ENCODE measurements at places on chromosomes 2 and 18.
A peak's percentile ranks its signal among the peaks of the same experiment; 100 is the strongest.

GRCh38 chr2:134169788-134170187 lies 84.1 kb upstream of the MGAT5 start:
- no peak for DNase-seq

DNA sequence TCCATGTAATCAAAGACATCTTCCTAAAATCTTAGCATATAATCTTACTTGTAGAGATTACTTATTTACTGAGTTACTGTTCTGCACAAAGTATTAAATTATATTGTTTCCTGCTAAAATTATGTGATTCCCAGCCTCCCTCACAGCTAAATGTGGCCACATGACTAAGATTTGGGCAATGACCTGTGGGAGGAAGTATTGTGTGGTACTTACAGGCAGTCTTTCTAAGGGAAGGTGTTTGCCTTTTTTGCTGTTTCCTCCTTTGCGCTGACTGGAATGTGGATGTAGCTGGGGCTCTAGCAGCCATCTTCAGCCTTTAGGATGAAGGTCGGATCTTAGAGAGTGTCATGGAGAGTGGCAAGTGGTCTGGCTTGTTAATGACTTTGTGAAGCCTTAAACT lies 146.3 kb upstream of the APCDD1 start:
- DNase-seq = no peak

GRCh38 chr2:171327043-171327496 lies 106.7 kb downstream of the METTL8 start:
- DNase-seq = no peak

DNA sequence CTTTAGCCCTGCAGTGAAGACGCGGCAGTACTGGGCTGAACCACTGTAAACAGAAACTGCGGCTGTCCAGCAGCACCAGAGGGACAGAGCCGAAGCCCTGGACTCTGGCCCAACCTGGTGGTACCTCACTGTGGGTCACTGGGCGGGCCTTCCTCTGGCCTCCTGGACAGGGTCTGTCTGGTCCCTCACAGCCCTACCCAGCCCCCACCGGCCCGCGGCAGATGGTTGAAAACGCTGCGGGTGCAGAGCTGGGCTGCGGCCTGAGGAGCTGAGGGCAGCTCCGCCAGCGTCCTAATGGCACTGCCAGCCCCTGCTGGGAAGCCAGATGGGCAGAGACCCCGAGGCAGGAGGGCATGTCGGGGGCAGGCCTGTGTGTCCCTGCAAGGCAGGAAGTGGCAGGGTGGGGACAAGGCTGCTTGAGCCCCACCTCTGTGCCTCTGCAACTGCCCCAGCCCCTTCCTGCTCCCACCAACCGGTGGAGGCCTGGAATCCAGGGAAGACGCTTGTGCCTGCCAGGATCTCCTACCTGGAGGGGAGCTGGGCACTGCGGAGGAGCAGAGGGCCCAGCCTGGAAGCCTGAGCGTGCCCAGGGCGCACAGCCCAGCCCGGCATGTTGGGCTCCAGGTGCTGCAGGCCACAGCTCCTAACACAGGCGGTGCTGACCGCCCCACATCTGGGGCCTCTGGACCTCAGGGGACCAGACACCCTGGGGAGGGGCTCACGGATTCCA lies 36.3 kb downstream of the HS6ST1 start:
- no peak for DNase-seq

GRCh38 chr2:122300758-122301157 lies 545.3 kb downstream of the TSN start:
- no peak for DNase-seq

DNA sequence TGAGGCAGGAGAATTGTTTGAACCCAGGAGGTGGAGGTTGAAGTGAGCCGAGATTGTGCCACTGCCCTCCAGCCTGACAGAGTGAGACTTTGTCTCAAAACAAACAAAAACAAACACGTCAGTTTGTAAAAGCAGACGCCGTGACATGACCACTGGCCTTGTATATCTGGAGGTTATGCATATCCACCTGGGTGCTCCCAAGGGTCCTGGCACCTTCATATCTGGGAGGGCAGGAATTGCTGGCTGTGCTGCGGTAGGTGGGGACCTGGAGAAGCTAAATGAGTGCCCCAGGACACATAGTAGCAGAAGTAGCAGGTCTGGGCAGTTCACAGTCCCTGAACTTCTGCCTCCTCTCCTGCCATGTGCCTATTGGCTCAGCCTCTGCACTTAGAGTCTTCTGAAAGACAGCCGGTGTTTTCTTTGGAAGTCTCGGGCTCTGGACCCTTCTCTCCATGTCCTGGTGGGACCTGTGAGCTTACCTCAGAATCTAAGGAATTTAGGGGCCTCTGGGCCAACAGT lies 30.9 kb upstream of the IL1R2 start:
- DNase-seq = no peak

DNA sequence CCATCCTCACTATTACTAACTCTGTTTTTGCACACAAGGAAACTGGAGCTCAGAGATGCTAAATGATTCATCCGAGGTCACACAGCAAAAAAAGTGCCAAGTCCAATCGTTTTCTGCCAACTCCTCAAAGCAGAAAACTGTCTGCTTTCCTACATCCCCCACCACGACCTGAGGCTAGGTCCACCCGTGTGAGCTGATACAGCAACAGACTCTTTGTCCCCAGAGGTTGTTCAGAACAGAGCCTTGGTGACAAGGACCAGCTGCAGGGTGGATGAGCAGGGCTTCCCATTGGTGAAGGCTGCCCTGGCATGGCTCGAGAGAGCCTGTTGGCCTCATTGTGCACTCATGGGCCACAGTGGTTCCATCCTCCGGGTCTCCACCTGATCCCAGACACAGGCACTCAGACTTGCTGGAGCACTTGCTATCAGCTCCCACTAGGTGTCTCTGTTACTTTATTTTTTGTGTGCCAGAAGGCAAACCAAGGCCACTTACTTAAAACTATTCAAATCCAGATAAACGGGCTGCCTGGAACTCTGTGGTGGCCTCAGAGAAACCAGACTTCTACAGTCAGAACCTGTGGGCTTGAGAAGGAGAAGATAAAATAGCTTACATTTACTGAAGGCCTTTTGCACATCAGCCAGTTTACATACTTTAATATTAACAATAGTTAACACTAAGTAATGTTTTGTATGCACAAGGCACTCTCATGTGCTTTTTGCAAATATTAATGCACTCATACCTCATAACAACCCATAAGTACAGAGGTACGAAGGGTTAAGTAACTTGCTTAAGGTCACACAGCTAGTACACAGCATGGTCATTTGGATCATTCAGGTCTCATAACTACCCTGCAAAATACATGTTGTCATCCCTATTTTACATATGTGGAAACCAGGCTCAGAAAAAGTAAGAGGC lies 62.9 kb upstream of the CTIF start:
- DNase-seq = peak; percentile 40

DNA sequence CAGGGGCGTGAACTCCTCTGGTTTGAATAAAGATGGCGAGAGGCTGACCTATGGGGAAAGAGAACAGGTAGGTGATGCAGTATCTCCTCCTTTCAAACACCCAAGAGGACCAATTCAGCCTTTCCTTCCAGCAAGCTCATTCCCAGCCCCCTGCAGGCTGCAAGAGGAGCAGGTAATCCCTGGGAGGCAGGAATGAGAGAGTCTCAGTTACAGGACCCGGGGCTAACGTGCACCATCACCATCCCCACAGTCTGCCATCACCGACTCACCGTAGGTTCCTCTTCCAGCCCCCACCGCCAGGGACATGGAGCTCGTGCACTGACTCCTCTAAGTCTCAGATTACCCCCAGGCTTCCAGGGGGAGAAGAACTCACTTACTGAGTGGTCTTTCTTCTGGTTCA lies 26.7 kb downstream of the XDH start:
- DNase-seq = no peak

DNA sequence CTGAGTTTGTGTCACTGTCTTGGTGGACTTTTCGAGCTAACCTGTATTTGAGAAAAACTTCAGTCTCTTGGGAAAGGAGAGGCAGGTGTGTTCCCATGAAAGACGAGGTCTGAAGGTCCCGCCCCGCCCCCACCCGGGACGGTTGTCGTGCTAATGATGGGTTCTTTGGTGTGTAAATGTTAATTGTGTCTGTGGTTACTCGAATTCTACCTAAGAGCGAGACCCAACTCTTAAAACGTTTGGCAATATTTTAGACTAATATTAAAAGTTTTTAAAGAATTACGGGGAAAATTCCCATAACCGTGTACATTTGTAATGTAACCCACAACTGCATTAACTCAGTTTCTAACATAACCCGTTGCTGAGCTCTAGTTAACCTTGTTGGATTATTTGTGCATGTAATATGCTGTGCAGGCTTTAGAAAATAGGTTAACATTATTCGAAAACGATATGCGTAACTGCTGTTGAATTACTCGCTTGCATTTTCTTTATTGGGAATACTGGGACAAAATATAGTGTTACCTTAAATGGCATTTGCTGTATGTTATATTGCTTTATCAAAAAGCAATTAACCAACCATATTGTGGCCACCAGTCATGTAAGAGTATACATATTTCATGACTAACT lies 833 bp downstream of the EPB41L5 start:
- DNase-seq = no peak

GRCh38 chr18:78896111-78896905 lies 83.3 kb upstream of the SALL3 start:
- DNase-seq = no peak

DNA sequence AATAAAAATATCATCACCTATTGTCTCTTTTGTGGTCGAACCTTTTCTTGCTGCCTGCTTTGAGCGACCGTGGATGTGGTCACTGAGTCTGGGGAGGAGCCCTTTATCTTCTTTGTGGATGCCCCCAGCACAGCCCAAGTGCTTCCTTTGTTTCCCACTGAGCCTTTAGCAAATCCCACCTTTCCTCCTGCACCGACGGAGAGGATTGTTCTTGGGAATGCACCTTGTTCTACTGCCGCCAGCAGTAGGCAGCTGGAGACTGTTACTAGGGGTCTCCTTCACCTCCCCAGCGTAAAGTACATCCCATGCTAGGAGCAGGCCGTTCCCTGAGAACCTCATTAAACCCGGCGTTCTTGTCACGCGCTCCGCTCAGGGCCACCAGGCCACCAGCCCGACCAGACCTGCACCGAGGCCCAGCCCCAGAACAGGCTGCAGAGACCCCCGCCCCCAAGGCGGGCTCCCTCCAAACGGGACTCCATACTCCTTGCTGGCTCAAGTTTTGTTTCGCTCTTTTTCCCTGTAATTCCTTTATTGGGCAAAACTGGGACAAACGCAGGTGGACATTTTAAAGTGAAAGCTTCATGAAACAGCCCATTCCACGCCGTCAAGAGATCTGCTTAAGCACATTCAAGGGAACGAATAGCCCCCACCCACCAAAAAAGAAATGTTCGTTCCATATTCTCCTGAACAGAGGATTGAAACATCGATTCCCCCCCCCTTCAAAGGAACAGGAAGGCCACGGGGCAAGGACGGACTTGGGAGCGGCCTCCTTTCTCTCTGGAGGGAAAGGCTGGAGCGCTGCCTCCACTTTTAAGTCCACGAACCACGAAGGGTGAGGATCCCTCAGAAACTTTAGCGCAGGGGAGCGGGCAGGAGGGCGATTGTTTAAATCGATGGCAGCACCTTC lies 1.1 kb upstream of the MAT2A start:
- DNase-seq = no peak

GRCh38 chr2:168149150-168149974 lies 98.0 kb downstream of the STK39 start:
- DNase-seq = no peak

DNA sequence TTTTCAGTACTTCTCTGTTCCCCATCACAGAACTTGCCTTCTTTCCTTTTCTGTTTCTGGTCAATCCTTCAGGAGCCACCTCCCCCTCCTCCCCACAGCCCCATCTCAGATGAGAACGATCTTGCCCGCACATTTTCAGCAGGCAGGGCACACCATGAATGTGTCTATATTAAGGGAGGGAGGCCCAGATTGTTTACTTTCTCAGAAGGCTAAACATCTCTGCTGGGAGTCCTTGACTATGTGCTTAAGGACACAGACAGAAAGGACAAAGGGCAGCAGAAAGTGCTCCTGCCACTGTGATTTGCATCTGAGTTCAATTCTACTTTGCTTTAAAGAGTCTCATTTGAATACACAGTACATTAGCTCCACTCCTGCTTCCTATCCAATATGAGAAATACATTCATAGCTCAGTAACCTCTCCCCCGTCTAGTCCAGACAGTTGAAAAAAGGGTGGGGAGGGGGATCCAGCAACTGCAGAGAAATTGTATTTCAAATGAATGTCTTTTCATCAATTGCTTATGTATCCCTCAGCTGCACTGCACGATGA lies 175.0 kb upstream of the PARD3B start:
- DNase-seq = no peak

DNA sequence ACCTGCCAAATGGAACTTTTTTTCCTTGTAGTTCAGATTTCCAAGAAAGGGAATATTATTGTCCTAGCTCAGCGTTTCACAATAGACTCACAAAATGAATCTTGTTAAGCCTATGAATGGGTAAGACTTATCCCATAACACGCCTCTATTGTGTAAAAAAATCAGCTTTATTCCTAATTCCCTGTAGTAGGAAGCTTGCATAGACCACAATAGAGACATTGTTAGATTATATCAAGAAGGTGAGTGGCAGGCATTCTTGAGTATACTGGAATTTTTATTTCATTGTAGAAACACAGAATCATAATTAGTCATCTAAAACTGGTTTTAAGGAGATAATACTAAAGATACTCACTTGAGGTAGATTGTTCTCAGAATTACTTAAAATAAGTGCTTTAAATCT lies 46.5 kb upstream of the SLC30A6 start:
- DNase-seq = no peak

DNA sequence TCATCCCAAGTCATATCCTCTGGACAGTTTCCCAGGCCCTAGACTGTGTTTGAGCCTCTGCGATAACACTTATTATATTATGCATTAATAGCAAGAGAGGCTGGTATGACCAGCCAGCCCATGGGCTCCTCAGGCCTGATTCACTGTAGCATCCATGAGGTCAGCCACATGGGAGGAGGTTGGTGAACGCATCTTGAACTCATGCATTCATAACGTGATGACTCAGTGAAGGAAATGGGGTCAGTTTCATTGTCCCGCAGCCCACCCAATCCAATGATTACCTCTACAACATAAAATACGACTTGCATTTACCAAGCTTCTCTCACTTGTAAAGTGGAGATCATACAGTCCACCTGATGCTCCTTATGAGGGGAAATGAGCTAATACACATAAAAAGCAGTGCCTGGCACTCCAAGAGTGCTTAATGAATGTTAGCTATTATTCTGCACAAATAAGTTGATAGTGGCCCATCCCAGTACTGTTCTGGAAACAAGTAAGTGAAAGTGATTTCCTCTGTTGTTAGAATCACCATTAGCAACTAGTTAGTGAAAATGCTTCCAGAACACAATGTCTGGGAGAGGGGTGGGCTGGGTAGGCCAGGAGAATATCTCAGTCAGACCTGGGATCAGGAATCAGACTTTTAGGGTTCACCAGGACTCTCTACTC lies 46.1 kb upstream of the CELF4 start:
- no peak for DNase-seq

- DNase-seq = no peak
These were observed 1.1 kb downstream of the COLEC11 start for GRCh38 chr2:3595985-3596384.

GRCh38 chr2:238563551-238563950 lies 136.8 kb downstream of the ASB1 start:
- DNase-seq = no peak

- no peak for DNase-seq
These were observed 120.8 kb upstream of the FOSL2 start for GRCh38 chr2:28271919-28272250.

GRCh38 chr18:21702602-21703001 lies 2.0 kb downstream of the ABHD3 start:
- no peak for DNase-seq

GRCh38 chr18:32443033-32443705 lies 27.5 kb downstream of the GAREM1 start:
- no peak for DNase-seq

Data from skeletal muscle cell (primary cell).